ENCODE measurements at places on chromosomes 1 and 21.

- DNase-seq = no peak
These were observed 10.9 kb upstream of the MPZL1 start for GRCh38 chr1:167710836-167711235.

DNA sequence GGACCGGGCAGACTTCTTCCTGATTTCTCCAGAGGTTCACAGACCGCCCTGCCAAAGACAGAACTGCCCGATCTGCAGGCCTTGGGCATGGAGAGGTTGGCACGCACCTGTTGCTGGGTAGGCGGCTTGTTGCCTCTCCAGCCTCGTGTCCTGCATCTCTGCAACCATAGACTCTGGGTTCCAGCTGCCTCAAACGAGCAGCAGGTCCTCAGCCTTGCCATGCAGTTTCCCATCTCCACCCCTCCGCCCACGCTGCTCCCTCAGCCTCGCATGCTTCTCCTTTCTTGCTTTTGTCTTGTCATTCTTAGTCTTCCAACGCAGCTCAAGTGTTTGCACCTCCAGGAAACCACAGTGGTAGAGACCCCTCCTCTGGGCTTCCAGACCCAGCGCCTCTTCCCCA lies 126.2 kb downstream of the LACTBL1 start:
- DNase-seq = no peak

DNA sequence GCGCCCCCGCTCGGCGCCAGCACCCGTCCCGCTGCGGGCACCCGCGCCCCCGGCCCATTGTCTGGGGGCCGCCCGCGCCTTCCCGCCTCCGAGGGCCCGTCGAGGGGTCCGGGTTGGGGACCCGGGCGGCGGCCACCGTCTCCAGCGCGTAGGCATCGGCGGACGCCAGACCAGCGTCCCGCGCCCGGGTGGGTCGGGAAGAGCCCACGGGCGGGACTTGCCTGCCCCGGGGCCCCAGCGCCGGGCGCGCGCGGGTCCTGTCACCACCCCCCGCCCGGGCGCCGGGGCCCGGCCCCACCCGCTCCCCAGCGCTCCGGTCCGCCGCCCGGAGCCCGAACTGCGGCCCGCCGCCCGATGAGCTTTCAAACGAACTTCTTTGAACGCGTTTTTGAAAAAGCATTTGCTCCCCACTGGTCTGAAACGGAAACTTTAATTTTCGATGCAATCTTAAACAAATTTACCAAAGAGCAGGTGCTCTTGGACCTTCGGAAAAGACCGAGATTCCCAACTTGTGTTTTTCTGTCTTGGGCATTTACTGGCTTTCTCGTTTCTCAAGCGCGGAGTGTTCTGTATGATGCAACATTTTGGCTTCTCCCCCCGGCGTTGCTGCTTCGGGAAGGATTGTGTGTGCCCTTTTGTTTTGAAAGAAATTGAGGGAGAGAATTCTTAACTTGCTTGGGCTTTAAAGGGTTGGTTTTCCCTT lies 615 bp downstream of the CLIC4 start:
- peak; percentile 52 for DNase-seq

DNA sequence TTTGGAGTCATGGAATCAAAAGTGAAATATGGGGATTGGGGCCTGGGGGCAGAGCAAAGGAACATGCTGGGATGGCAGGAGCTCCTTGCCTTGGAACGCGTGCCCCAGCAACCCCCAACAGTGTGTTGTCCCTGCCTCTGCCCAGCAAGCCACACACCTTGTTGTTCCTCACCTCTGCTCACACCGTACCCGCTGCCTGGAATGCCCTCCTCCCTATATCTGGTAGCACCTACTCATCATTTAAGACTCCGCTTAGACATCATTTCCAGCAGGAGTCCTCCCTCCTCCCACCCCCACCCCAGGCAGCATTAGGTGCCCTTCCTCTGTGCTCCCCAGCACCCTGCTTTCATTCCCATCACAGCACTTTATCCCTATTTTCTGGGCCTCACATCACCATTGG lies 7.8 kb downstream of the NECTIN4 start:
- no peak for DNase-seq

GRCh38 chr1:70909262-70909822 lies 138.3 kb downstream of the PTGER3 start:
- DNase-seq = no peak

- DNase-seq = no peak
These were observed 246.7 kb downstream of the MRPL39 start for GRCh38 chr21:25360593-25360992.

DNA sequence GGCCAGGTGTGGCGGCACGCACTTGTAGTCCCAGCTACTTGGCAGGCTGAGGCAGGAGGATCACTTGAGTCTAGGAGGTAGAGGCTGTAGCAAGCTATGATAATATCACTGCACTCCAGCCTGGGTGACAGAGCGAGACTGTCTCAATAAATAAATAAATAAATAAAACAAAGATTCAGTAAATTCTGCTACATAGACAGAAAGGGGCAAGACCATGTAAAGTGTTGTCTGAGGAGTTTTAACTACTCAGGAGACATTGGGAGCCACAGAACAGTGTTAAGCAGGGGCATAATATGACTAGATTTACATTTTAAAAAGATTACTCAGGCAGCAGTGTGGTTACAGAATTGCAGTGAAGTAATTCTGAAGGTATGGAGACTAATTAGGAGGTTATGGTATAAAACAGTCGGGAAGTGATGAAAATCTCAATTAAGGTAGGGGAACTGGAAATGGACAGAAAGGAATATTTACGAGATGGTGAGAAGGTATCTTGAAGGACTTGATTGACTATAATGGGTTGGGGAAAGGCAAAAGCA lies 94.7 kb downstream of the ATP1B1 start:
- no peak for DNase-seq

- DNase-seq = peak; percentile 82
These were observed at the start of gene SH3D21 for GRCh38 chr1:36306210-36306901. Gene SH3D21, plus strand, starts transcription at chr1:36306368. Its CDS starts 53 bp downstream, at chr1:36306421.

DNA sequence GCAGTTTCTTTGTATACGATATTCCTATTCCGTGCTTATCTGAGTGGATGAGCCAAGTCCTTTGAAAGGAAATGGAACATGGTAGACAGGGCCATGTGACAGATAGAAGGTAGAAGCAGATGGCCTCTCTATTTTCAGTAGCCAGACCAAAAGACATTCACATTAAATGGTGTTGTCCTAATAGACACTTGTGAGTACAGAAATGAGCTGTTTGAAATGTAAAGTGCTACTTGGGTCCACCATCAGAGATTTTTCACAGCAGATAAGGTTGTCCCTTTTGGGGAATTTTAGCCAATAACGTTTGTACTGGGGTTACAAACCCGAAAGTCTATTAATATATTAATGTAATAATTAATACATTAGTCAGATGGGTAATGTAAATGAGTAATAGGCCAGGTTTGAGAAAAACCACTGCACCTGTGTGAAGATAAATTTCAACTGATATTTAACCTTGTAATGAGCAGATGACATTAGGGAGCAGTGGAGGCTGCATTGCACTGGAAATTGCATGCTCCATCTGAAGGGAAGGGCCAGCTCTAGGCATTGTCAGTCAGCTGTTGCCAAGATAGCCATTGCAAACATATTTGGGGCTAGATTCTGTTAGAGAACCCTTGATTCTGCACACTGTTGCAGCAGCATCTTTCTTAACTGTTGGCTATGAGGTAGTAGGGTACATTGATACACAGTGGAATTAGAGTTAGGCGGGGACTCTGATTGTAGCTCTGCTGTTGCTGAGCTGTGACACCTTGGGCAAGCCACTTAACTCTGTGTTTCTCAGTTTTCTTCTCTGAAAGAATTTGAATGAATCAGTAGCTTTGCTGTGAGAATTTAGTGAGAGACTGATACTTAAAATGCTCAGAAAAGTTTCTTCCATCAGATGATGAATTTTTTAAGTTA lies 43.8 kb downstream of the FGGY start:
- DNase-seq = no peak

GRCh38 chr21:38384675-38385426 lies 113.4 kb downstream of the ERG start:
- DNase-seq = no peak

- no peak for DNase-seq
These were observed 26.9 kb downstream of the WDR26 start for GRCh38 chr1:224407571-224408293.

GRCh38 chr1:219833214-219833815 lies 95.0 kb downstream of the SLC30A10 start:
- DNase-seq = no peak

DNA sequence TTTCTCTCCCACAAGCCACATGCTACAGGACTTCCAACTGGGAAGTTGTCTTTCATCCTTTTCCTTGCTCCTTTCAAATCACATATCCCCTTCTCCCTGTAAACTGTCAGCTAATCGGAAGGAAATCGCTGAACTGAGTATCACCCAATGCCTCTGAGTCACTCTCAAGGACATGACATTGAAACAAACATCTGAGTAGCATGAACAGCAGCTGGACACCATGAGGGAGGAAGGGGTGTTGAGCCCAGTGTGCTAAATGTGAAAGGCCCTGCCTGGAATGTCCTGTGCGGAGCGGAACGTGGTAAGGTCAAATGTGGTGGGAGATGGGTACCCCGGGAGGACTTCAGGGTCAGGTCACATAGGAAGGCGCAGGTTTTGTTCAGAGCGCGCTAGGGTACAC lies at the start of gene OR2AJ1:
TSS of gene OR2AJ1 (plus strand) at position 22 of the 400 bp plus-strand sequence. CDS start 8,880 bp downstream, outside the sequence.
- DNase-seq = no peak

- no peak for DNase-seq
These were observed 64.8 kb upstream of the BACH1 start for GRCh38 chr21:29233611-29234540.

DNA sequence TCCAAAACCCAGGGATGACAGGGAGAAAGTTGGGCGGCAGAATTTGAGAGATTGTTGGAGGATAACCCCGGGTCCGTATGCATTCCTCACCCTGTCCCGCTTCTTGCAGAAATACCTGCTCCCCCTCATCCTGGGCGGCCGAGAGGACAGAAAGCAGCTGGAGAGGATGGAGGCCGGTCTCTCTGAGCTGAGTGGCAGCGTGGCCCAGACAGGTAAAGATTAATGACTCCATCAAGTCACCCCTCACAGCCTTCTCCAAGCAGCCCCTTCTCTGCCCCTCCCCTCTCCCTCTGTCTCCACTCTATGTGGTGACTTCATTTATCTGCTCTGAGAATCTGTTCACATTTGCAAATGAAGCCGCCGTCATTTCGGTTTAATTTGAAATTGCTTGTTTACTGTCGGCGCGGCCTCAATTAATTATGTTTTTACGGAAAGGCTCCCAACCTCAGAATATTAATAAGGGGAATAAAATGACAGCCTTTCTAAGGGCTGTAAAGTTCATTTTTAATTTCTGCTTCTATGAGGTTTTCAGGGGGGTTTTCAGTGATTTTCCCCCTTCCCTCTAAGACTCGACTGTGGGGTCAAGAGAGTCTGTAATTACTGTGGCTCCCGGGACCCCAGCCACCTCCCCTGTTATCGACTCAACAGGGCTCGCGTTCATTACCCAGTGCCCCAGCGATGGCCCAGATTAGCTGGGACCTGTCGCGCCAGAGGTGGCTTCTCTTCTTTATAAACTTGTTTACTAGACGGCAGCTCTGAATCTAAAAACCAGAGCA lies 148.3 kb downstream of the PEX14 start:
- no peak for DNase-seq

GRCh38 chr21:19850157-19850556 lies 1148.1 kb upstream of the NCAM2 start:
- no peak for DNase-seq

DNA sequence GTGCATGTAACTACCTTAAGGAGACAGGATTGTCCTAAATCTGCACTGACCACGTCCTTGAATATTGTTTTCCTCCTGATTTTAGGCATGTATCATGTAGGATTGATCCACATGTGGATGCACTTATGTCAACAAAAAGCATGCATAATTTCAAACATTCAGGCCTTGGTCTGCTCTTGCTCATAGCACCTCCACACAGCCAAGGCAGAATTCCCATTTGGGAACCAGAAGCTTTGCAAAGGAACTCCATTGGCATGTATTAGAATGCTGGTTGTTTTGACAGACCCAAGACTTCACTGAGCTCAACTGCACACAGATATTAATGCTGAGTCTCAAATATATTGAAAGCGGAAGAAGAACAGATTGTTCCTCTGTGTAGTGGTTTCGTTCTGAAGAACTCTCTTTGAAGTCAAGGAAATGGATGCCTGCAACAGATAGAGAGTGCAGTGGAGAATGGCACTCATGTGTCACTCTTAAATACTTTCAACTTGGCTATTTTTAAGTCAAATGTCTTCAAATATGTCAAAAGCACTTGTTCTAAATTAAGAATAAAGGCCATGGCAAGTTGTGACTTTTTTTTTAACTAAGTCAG lies 387.6 kb downstream of the LTN1 start:
- no peak for DNase-seq

- no peak for DNase-seq
These were observed 123.0 kb downstream of the PEX14 start for GRCh38 chr1:10597492-10598388.

- no peak for DNase-seq
These were observed 51.6 kb downstream of the FAM163A start for GRCh38 chr1:179794669-179795068.

DNA sequence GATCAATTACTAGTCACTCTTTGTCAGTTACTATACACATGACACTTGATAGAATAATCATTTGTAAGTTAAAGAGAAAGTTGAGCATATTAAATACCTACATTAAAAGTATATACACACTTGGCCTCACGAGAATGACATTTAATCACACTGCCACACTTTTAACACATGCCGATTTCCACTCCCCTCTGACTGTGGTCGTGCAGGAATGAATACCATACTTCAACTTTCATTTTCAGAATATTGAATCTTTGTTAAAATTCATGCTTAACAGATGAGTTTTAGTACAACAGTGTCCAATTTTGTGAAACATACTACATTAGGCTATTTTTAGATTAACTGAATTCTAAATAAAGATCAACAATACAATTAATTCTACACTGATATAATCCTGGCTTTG lies 78.2 kb upstream of the SDC3 start:
- DNase-seq = no peak

DNA sequence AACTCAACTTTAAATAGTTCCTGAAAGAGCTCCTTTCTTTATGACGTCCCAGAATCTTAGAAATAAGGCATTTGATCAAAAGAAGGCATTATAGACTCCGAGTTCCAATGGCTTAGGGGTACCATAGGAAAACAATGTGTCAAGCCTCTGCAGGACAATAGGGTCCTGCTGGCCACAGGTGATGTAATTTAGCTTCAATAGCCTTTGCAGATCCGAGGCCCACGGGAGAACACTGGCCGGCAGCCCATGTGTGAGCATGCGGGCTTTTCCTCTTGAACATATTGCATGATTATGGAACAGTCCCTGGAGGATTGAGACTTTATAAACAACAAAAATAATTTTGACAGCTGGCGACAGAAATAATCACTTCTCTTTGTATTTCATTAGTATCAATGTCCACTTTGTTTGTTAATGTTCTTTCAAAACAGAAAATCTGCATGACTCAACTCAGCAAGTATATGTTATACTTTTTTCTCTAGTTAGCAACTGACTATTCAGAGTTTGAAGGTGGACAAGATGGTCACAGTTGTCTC lies 49.0 kb upstream of the NR5A2 start:
- no peak for DNase-seq

GRCh38 chr1:203306089-203306964 lies 1.0 kb downstream of the BTG2 start:
- DNase-seq = peak; percentile 87

- no peak for DNase-seq
These were observed 20.7 kb upstream of the SLC19A1 start for GRCh38 chr21:45562965-45563364.

GRCh38 chr1:70717656-70718055 lies 306.6 kb downstream of the CTH start:
- no peak for DNase-seq

Measured in transverse colon (tissue), 4 donors.